ENCODE measurements at places on chromosomes 3 and 15.
A peak's percentile ranks its signal among the peaks of the same experiment; 100 is the strongest.

GRCh38 chr3:39295184-39295775 is 15.4 kb upstream of the CX3CR1 start:
- DNase-seq, result no peak

DNA sequence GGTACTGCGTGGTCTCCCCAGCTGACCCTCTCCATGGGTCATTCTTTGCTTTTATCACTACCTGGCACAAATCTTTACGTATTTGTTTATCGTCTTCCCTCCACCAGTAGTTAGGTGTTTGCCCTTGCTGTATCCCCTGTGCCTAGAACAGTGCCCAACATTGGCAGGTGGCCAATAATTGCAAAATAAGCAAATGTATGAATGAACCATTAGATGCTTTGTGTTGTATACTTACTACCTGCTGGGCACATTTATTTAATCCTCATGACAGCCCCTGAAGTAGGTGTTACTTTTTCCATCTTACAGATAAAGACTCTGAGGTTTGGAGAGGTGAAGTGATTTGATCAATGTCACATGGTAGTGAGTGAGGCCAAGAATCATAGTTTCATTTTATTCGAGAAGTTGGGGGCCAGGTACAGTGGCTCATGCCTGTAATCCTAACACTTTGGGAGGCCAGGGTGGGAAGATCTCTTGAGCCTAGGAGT is 2.0 kb upstream of the TWF2 start:
- no peak for DNase-seq

GRCh38 chr3:29312960-29313452 is 32.1 kb downstream of the RBMS3 start:
- no peak for DNase-seq

DNA sequence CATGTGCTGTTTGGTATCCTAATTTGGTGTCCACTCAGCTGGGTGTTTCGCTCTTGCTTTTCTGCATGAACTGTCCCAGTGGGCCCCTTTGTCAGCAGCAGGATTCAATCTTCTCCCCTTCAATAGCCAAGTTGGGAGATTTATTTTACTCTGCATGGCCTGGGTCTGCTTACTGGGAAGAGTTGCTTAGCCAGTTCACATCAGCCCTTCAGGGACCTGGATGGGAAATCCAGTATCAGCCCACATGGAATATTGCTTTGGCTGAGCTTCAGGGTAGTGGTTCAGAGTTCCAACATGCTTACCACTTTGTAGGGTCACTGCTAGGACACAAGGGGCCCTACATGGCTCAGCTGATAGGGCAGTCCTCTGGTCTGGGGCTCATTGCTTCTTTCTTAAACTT is 93.0 kb upstream of the BOC start:
- DNase-seq, result no peak

DNA sequence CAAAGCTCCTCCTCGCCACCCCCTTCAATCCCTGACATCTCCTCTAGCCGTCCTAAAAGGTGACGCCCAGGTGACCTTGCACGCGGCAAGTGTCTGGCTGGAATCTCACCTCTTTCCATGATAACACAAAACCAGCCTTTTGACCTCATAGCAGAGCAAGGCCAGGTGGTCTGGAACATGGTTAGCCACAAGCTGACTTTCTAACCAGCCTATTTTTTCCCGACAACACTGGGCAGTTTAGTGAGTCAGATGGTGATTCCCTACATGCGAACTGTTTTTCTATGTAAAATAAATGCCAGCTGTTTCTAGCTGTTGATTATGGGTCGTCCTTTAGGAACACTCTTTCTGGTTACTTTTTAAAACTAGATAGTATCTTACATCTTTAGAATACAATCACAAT is 243.0 kb downstream of the CD47 start:
- no peak for DNase-seq

- no peak for DNase-seq
Observed at GRCh38 chr15:31248263-31248662, 78.4 kb upstream of the KLF13 start.

DNA sequence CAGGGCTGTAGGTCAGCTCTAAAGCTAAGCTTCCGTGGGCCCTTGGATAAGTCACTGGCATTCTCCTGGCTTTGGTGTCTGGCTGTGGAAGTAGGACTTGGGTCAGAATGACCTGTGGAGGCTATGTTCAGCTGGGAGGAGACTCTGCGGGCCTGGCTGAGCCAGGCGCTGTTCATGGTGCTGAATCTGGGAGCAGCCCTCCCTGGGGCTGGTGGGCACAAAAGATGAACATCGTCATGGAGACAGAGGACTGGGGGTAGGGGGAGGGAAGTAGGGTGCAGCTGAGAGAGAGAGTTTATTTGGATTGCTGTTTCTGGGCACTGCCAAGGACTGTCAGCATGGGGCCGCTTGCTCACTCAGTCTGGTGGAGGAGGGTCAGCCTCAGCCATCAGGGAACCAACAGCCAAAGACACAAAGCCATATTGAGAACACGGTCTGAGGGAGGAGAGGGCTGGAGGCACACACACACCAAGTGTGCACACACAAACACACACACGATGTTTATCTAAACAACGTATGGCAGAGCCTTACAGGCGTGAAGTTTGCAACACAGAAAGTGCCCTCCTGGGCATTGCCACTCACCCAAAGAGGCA is 120.7 kb upstream of the LINGO1 start:
- DNase-seq, result no peak

GRCh38 chr3:53809764-53810400 is 36.3 kb downstream of the CHDH start:
- no peak for DNase-seq

- no peak for DNase-seq
Observed at GRCh38 chr3:121096953-121097352, 188.9 kb downstream of the STXBP5L start.

- DNase-seq, result no peak
Observed at GRCh38 chr15:74414603-74415338, 19.0 kb downstream of the SEMA7A start.

GRCh38 chr3:147661916-147662315 is 252.8 kb downstream of the ZIC1 start:
- DNase-seq, result no peak

GRCh38 chr15:90571063-90571541 is 41.4 kb downstream of the CRTC3 start:
- DNase-seq, result no peak

- no peak for DNase-seq
Observed at GRCh38 chr3:126485176-126485897, 9.6 kb upstream of the ZXDC start.

DNA sequence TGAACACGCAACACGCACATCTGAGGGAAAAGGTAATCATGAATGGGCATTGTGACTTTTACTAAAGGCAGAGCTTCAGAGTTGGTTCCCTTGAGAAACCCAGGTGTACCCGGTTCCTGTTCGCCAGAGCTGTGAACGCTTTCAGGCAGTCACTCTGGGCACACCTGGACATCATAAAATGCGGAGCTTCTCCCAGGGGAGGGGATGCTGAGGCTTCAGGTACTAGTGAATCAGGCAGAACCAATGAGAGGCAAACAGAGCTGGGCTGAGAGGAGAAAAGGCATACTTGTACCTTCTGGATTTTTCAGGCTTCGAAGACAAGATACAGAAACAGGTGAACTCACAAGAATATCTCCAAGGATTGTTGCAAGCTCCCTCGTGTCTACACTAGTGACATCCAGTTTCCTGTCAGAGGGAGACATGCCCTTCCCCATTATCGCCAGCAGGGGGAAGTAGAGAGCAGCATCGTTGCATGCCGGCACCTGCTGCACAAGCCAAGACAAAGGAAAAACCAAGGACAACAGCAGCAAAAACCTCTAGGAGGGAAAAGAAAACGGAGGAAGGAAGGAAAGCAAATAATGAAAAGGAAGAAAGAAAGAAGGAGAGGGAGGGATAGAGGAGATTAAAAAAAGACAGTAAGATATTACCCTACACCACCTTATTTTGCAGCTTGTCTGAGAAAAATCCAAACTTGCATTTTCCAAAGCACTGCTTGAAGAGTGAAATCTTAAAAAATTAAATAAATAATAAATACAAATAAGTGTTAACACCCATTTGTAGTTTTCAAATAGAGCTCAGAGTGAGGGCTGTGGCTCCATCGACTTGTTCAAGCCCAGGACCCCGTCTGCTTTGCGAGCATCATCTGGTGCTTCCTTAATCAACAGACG is 2.0 kb downstream of the AHSG start:
- DNase-seq, result peak; percentile 43

DNA sequence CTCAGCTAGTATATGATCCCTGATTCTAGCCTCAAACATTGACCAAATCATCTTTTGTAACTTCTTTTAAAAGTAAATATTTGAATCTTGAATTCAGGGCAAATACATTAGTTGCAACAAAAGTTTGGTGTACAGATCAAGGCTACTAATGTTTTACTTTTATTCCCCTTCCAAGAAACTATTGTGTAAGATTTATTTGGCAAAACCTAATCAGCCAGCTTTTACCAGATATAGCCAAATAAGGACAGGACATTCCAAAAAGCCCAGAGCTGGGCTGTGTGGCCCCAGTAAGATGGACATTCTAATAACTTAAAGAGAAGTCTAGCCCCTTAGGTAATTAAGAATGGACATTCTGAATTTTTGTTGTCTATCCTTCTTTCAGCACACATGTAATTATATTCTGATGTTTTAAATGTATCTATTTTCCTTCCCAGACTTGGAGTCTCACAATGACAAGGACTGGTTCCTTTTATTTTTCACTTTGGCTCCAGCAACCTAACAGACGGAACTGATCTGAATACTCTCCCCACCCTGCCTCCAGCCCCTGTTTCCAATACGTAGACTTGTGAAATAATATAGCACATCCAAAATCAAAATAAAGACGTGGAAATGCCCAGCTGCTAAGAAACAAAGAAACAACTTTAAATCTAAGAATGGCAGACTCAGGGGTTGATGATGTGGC is 48.1 kb downstream of the STARD5 start:
- DNase-seq, result no peak

GRCh38 chr3:34005886-34006285 is 207.5 kb downstream of the PDCD6IP start:
- DNase-seq, result no peak

DNA sequence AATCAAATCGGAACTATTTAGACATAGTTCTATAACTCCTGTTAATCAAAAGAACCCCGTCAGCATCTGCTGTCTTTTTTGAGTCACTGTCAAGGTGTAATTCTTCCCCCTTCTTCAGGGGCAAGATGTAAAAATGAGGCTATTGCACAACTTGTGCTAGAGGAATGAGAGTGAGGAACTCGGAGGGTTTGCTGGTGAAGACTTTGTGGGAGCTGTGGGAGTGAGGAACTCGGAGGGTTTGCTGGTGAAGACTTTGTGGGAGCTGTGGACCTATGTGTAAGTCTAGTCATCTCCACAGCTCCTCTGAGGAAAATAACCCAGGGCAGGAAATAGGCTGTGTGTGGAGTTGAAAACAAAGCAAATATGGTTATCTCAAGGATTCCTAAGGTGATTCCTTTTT is 2.5 kb upstream of the CERS3 start:
- no peak for DNase-seq

- no peak for DNase-seq
Observed at GRCh38 chr15:44719293-44719999, 8.1 kb downstream of the B2M start.

DNA sequence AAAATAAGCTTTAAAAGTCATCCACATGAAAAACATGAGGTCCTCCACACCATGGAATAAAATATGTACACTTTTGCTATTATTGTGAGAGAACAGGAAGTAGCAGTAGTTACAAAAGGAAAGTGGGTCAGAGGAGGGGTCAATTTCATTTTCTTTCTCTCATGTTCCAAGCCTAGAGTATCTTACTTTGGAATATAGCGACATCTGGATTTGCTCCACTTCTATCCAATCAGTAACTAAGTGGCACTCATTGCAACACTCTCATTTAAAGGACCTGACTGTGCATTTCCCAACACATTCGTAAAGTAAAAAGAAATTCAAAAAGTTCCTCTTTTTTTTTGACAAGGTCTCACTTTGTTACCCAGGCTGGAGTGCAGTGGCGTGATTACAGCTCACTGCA is 637.3 kb downstream of the TUSC7 start:
- no peak for DNase-seq

DNA sequence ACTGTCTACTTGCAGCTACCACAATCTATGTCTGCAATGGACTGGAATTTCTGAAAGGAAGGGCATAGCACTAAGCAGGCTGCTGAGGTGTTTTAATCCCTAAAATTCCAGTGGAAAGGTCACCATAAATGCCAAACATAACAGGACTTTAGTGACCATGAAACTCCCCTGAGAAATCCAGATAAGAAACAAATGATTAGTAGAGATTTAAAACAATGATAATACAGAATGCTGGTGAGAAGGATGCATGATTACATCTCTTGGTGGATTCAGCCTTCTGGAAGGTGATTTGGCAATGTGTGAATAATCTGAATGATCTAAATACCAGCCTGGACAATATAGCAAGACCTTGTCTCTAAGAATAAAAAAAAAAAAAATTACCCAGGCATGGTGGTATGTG is 475.0 kb upstream of the CBLB start:
- DNase-seq, result no peak

GRCh38 chr15:39736412-39737195 is 46.0 kb downstream of the FSIP1 start:
- no peak for DNase-seq

- DNase-seq, result no peak
Observed at GRCh38 chr15:80580106-80580505, 115.0 kb upstream of the ABHD17C start.

GRCh38 chr3:37964716-37965115 is 25.9 kb upstream of the VILL start:
- DNase-seq, result no peak

- DNase-seq, result no peak
Observed at GRCh38 chr3:124659175-124659574, 71.1 kb upstream of the UMPS start.

DNA sequence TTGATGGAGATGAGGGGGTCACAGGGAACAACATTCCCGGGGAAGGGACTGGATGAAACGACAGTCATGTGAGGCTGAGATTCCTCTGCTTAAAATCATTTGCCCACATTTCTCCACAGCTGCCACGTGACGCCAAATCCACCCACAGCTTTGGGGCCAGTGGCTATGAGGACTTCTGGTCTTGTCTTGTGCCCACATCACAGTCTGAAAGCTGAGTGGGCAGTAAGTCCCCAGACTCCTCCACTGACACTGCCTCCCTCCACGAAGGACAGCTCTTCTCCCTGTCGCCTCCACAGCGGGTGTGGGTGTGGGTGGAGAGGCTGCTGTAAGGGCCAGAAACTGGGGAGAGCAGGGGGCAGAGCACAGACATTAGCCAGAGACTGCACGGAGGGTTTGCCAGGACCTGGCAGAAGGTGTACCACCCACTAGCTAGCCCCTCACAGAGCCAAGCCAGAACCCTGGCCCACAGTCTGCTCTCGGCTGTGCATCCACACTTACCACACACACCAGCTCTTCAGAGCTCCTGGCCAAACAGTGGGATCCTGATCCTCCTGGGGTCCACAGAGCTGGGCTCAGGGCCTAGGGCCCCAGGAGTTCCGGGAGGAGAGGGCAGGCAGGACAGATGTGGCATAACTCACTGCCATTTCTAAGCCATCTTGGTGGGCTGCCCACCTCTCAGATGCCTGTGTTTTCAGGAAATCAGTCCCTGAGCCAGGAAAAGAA is 24.2 kb downstream of the RAB6B start:
- no peak for DNase-seq

GRCh38 chr15:36389107-36389506 is 190.3 kb upstream of the CDIN1 start:
- no peak for DNase-seq
